ENCODE measurements at places on chromosomes 6 and 20.

- peak overlapping the region; percentile 89 for H3K27ac ChIP-seq
- H3K4me3 ChIP-seq = peak overlapping the region; percentile 79
- no peaks in the 10 kb centered on the region for H3K27me3 ChIP-seq
- peak; percentile 92 for DNase-seq
- H3K36me3 ChIP-seq = no peaks in the 10 kb centered on the region
- H3K4me1 ChIP-seq = peaks cover 2% of the 10 kb centered on the region
These were observed 17.1 kb downstream of the OR2B2 start for GRCh38 chr6:27894839-27895762.

- H3K27me3 ChIP-seq = no peaks in the 10 kb centered on the region
- H3K27ac ChIP-seq = no peak overlapping the region
- no peak overlapping the region for H3K4me3 ChIP-seq
- no peaks in the 10 kb centered on the region for H3K36me3 ChIP-seq
- no peaks in the 10 kb centered on the region for H3K4me1 ChIP-seq
These were observed 152.2 kb downstream of the MAFB start for GRCh38 chr20:40536808-40537207.

DNA sequence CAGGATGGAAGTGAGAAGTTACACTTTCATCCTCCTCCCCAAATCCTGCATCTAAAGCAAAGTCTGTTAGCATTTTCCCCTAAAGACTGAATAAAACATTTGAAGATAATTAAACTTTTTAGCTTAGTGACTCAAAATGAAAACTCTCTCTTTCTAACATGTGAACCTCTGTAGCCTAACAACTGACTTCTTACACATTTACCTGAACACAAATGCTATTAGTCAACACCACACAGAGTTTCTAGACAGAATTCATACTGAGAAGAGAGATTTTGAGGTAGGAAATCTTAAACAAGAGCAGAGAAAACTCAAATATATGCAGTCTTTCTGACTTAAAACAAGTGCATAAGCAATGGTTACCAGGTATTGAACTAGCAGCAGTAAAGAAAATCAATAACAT, 149.9 kb upstream of the SMLR1 start:
- no peak overlapping the region for H3K27ac ChIP-seq
- H3K36me3 ChIP-seq = no peaks in the 10 kb centered on the region
- no peak for DNase-seq

DNA sequence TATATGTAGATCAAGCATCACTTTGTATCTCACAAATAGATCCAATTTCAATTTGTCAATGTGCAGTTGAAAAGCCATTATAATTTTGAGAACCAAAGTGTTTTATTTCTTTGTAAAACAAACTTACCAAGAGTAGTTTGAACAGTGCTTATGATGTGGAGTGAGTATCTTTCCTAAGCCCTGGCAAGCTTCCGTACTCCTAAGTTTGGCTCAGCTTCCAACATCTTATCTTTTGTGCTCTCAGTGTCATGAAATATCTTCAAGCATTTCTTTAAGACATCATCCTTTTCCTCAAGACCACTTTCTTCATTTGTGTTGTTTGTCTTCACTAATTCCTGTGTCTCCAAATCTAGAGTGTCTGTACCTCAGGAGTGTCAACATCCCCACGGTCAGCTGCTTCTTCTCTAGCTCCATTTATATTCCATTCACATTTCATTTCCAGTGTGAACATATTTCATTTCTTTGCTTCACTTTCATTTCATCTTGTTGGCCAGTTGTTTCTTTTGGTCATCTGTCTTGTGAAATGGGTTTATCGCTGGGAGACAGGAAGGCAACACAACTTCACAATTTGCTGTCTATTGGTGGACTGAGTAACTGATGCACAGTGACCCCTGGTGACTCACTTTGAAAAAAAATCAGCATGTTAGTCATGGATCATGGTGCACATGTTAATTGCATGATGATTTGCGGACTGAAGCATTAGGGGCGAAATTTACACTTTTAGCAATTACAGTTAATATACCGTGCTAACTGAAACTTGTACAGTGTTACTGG, 36.9 kb downstream of the SLC24A3 start:
- no peaks in the 10 kb centered on the region for H3K36me3 ChIP-seq
- no peak overlapping the region for H3K27ac ChIP-seq
- no peak overlapping the region for H3K4me3 ChIP-seq
- H3K4me1 ChIP-seq = no peaks in the 10 kb centered on the region
- H3K27me3 ChIP-seq = no peaks in the 10 kb centered on the region

DNA sequence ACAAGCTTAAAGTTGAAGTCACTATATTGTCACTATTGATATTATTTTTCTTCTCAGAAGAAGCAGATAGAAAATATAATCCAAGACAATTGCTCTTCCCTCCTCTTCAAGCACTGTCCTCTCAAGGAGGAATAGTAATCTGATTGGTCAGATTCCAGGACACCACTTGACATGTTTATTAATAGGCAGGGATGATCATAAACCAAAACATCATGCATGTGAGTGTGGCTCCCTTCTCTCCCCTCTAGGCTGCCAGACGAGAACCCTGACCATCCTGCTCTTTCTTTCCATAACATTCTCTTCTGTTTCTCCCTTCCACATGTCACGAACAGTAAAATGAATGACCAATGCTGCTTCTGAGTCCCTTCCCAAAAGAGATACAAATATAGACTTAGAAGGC, 7.5 kb downstream of the ATG5 start:
- no peaks in the 10 kb centered on the region for H3K27me3 ChIP-seq
- H3K36me3 ChIP-seq = peaks cover 4% of the 10 kb centered on the region
- H3K27ac ChIP-seq = no peak overlapping the region
- peaks cover 22% of the 10 kb centered on the region for H3K4me1 ChIP-seq

- H3K4me1 ChIP-seq = peaks cover 18% of the 10 kb centered on the region
- peaks cover 13% of the 10 kb centered on the region for H3K36me3 ChIP-seq
- H3K4me3 ChIP-seq = no peak overlapping the region
- no peaks in the 10 kb centered on the region for H3K27me3 ChIP-seq
- DNase-seq = no peak
These were observed 14.1 kb downstream of the FAM210B start for GRCh38 chr20:56372850-56373249.

- H3K4me1 ChIP-seq = no peaks in the 10 kb centered on the region
- no peak overlapping the region for H3K4me3 ChIP-seq
- no peaks in the 10 kb centered on the region for H3K27me3 ChIP-seq
- H3K27ac ChIP-seq = no peak overlapping the region
- H3K36me3 ChIP-seq = no peaks in the 10 kb centered on the region
These were observed 162.4 kb upstream of the CDYL start for GRCh38 chr6:4613795-4614194.

DNA sequence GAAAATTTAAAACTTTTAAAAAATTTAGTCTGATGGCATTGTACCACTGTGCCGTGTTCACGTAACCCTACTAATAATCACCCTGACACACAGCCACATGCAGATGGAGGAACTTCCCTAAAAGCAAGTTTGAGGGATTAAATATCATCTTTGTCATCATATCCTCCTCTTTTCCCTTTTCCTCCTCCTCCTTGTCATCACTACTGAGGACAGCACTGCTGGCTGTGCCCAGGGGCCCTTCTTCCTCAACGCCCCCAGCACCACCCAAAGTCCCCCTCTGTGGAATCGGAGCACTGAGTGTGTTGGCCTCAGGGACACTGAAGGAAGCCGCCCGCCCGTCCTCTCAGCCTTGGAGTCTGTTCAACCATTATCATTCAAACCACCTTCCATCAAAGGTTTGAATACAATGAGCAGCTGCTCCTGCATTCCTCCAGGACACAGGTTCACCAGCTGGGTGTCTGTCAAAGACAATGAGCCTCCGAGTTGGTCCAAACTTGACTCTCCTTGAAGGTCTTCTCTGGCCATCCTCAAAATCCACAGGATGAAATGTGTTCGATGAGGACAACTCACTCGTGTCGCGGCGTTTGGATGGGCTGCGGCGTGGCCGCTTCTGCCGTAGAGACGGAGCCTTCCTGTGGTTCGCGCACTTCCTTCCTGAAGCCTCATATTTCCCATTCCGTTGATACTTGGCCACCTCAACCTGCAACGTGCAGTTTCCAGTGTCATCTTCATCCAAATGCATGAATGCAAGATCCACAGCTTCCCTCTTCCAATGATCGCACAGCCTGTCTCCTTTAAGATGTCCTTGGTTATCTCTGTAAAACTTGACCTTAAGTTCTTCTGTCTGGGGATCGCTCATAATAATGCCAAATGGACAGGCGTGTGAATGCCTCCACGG, 23.3 kb downstream of the NQO2 start:
- no peaks in the 10 kb centered on the region for H3K27me3 ChIP-seq
- H3K4me3 ChIP-seq = no peak overlapping the region
- no peaks in the 10 kb centered on the region for H3K4me1 ChIP-seq
- no peak for DNase-seq
- peaks cover 7% of the 10 kb centered on the region for H3K36me3 ChIP-seq
- no peak overlapping the region for H3K27ac ChIP-seq

DNA sequence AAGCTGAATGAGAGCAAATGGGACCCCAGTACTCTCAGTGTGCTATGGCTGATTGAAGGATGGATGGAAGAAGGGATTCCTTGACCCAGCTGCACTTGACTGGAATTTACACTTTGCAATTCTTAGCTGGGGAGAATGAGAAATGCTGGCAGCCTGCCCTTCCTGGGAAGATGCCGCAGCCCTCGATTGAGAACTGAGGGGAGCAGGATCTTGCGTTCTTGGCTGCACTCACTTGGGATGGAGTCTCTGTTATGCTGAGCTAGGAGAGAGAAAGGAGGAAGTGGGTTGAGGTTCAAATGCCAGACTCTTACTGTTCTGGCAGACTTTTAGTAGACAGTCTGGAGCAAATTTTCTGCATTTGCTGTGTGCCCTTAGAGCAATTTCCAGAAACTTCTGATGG, 221.2 kb downstream of the FNDC1 start:
- no peaks in the 10 kb centered on the region for H3K4me1 ChIP-seq
- no peak overlapping the region for H3K4me3 ChIP-seq
- H3K27ac ChIP-seq = no peak overlapping the region
- DNase-seq = no peak
- no peaks in the 10 kb centered on the region for H3K36me3 ChIP-seq

GRCh38 chr20:36390269-36390668, 84.1 kb downstream of the DLGAP4 start:
- no peak overlapping the region for H3K4me3 ChIP-seq
- no peaks in the 10 kb centered on the region for H3K4me1 ChIP-seq
- H3K27me3 ChIP-seq = no peaks in the 10 kb centered on the region
- no peak for DNase-seq
- H3K36me3 ChIP-seq = no peaks in the 10 kb centered on the region

- H3K4me1 ChIP-seq = no peaks in the 10 kb centered on the region
- DNase-seq = no peak
- no peak overlapping the region for H3K27ac ChIP-seq
- H3K36me3 ChIP-seq = no peaks in the 10 kb centered on the region
- H3K27me3 ChIP-seq = no peaks in the 10 kb centered on the region
These were observed 112.6 kb downstream of the THBS2 start for GRCh38 chr6:169140986-169141495.

GRCh38 chr20:63257629-63258028, 3.4 kb upstream of the NKAIN4 start:
- H3K36me3 ChIP-seq = no peaks in the 10 kb centered on the region
- H3K4me3 ChIP-seq = no peak overlapping the region
- H3K27ac ChIP-seq = no peak overlapping the region
- H3K4me1 ChIP-seq = peaks cover 8% of the 10 kb centered on the region
- DNase-seq = no peak

DNA sequence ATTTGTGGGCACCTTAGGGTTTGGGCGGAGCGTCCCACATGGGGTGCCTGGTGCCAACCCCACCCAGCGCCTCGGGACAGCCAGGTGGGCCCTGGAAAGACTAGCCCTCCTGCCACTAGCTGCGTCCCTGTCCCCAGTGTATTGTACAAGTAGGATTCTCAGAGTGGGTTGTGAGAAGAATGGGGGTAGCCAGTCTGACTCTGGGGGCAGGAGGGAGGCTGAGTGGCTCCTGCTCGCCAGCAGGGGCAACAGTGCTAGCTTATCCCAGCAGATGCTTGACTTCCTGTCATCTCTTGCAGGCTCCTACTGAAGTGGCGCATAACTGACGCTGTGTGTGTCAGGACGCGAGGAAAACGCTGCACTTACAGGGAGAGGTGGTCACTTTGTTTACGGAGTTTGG, 9.3 kb downstream of the PSMA7 start:
- no peaks in the 10 kb centered on the region for H3K27me3 ChIP-seq
- no peaks in the 10 kb centered on the region for H3K4me1 ChIP-seq
- no peak overlapping the region for H3K4me3 ChIP-seq

GRCh38 chr20:19110881-19111460, 101.5 kb upstream of the SLC24A3 start:
- no peak overlapping the region for H3K4me3 ChIP-seq
- no peaks in the 10 kb centered on the region for H3K27me3 ChIP-seq
- no peaks in the 10 kb centered on the region for H3K4me1 ChIP-seq
- no peaks in the 10 kb centered on the region for H3K36me3 ChIP-seq
- DNase-seq = no peak

DNA sequence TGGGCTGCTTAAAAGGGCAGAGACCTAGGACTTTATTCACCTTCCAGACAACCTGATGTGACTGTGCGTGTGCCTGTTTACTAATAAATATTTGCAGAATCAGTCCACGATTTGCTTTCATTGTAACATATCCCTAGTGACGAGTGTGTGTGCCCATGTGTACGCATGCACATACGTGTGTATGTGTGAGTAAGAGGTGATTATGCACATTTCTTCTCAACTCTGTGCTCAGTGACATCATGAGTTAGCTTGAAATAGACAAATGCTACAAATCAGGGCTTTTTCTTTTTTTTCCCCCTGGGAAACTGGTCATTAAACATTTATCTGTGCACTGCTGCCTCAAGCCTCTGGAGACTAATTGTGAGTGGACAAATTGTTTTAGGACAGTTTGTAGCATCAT, 242.6 kb upstream of the SOX4 start:
- no peak overlapping the region for H3K4me3 ChIP-seq
- DNase-seq = no peak
- H3K27me3 ChIP-seq = no peaks in the 10 kb centered on the region
- no peaks in the 10 kb centered on the region for H3K36me3 ChIP-seq
- peaks cover 3% of the 10 kb centered on the region for H3K4me1 ChIP-seq

DNA sequence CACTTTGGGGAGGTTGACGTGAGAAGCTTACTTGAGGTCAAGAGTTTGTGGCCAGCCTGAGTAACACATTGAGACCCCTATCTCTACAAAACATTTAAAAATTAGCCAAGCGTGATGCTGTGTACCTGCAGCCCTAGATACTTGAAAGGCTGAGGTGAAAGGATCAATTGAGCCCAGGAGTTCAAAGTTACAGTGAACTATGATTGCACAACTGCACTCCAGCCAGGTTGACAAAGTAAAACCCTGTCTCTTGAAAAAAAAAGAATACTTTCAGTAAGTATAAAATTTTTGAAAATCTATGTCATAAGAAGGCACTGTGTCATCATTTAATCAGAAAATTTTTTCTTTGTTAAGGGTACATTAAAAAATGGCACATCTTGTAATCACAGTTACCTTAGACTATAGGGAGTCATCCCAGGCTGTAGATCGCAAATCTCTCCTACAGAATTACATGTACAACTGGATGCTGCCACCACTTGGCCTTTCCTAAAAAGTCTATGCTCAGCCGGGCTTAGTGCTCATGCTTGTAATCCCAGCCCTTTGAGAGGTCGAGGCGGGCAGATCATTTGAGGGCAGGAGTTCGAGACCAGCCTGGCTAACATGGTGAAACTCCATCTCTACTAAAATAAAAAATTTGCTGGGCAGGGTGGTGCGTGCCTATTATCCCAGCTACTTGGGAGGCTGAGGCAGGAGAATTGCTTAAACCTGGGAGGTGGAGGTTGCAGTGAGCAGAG, 17.0 kb upstream of the MRS2 start:
- H3K36me3 ChIP-seq = no peaks in the 10 kb centered on the region
- no peak overlapping the region for H3K27ac ChIP-seq
- no peak for DNase-seq
- no peaks in the 10 kb centered on the region for H3K4me1 ChIP-seq
